A172 (cell line): ENCODE measurements at places on chromosomes 16 and 17. TPM values are rescaled to one million over a fixed set of nuclear protein-coding genes. Genes with fewer than 3 reads are reported as not detected.

The SYCE1L gene
- 0.12 TPM in 1 of 2 replicates, not detected in the other for total RNA-seq

DNA sequence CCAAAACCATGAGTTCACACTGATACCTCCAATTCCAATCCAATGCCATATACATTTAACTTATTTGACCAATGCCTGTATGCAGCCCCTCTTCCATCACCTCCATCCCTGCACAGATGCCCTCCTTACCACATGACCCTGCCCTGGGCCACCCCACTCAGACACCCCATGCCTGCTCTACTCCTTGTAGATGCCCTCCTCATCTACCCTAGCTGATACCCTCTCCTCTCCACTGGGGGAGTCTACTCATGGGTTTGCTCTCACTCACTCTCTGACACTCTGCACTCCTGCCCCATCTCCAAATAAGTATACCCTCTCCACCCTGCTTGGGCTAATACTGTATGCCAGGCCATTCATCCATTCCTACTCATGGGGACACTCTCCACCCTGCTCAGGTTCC, 16.0 kb upstream of the CMTM4 start:
- no peak for DNase-seq

- peak; percentile 19 for DNase-seq
Measured at GRCh38 chr17:45050481-45051059, 862 bp downstream of the DCAKD start.

DNA sequence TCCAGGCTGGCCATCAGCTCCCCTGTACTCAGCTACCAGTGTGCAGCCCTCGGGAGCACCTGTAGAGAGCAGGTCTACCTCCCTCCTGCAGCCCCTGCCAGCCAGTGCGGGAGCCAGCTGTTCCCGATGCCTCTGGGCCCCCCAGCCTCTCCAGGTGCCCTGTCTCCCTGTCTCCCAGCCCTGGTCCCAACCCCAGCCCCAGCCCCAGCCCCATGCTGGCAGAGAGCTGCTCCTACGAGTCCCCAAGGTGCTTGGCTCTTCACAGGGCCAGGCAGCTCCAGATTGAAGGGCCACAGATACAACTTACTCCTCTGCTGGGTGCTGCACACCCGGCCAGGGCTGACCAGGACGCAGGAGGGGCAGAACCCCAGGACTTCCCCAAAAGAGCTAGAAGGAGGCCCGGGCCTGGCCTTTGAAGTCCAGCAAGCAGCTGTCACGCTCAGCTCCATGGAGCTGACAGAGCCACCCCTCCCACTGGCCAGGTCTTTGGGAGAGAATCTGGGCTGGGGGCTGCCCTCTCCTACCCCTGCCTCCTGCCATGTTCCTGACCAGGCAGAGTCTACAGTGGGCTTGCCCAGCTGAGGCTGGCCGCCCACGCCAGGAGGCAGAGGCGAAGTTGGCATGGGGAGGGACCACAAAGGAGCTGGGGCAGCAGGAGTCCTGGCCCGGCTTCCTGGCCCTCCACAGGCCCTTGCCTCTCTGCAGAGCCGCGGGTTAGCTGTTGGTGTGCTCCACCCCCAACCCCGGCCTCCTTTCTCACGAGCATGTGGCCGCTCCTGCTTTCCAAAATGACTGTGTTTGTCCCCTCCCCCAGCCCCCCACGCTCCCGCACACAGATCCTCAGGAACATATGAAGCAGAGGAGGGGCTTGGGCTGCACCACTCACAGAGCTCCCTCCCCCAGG, 9.5 kb upstream of the ADAM11 start:
- no peak for DNase-seq

GRCh38 chr16:88769617-88770460, 15.2 kb downstream of the PIEZO1 start:
- DNase-seq: peak; percentile 78
